ENCODE measurements at places on chromosomes 12 and 14.
A peak's percentile ranks its signal among the peaks of the same experiment; 100 is the strongest.

- no peak for DNase-seq
Measured at GRCh38 chr14:102212356-102212755, 72.7 kb downstream of the WDR20 start.

DNA sequence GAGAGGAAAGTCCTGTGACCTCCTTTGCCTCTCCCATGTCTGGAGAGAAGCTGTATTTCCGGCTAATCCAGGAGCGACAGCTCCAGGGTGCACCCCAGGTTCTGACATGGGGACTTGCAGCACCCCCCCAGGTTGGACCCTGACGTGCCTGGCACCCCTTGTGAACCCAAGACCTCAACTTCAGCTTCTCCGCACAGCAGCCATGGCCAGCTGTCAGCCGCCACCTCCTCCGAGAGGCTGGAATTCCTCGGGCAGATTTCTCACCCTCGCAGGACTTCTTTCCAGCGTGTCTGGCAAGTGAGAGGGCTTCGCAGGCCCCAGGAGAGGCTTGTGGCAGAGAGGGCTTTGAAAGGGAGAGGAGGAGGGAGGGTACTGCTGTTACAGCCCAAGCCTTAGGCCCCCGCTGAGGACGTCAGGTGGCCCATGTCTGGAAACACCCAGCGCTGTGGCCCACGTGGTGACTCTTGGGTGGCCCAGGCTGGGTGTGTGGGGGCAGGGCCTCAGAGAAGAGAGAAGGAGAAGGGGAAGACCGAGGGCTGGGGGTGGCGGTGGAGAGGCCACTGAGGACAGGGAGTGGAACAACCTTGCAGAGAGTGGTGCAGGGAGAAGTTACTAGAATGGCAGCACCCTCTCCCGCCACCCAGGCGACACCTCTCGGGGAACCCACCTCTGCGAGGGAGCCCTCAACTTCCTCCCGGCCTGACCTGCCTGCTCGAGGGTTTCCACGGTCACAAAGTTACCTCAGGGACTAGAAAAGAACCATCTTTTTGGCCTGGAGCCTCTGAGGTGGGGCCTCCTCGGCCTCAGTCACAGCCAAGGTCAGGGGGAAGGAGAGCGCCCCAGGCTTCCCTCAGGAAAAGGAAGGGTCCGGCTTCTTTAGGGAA is 11.7 kb upstream of the RPS6KL1 start:
- no peak for DNase-seq

- DNase-seq, result no peak
Measured at GRCh38 chr12:4252601-4253000, 21.0 kb upstream of the CCND2 start.

- no peak for DNase-seq
Measured at GRCh38 chr12:131980263-131980662, 30.5 kb downstream of the EP400 start.

- no peak for DNase-seq
Measured at GRCh38 chr12:98757455-98757854, 112.4 kb downstream of the APAF1 start.

- DNase-seq, result no peak
Measured at GRCh38 chr14:104306450-104307040, 168.2 kb downstream of the KIF26A start.

DNA sequence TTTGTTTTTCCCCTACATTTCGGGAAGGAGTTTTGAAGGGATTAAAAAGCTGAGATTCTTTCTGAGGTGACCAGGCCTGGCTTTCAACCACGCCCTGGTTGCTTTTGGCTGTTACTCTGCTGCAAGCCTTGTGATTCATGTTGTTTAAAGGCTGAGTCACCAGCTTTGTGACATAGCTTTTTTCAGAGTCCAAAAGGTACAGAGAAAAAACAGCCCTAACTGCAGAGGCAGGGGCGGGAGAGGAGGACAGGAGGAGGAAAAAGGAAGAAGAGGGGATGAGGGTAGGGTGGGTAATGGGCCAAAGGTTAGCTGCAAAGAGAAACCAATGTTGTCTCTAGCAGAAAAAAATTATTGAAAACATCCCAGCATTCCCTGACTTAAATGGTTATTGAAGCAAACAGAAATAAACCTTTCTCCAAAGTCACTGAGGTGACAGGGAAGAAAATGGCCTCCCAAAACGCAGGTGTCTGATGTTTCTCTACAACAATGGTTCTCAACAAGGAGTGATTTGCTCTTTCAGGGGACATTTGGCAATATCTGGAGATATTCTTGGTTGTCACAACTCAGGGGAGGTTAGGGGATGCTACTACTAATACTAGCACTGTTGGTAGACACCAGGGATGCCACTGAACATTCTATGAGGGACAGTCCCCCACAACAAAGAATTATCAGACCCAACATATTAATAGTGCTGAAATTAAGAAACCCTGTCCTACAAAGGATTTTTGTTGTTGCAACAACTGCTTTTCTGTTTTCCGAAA is 2.1 kb upstream of the UBC start:
- peak; percentile 91 for DNase-seq

- DNase-seq, result no peak
Measured at GRCh38 chr14:91163316-91163715, 49.4 kb downstream of the DGLUCY start.

DNA sequence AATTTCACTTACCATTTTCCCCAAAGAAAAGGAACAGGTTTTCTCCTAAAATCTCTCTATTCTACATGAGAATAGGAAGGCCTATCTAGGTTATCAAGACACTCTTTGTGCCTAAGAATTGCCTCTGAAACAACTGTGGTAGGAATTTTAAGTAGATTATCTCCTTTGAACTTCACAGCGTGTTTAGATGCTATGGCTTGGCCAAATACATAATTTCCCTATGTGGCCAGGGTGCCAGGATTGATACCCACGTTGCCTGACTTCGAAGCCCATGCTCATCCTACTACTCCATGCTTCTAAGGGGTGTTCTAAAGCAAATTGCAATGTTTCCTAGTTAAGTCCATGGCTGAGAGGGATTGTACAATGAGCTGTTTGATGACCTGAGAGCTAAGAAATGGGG is 241.5 kb upstream of the FBXO33 start:
- DNase-seq, result no peak

DNA sequence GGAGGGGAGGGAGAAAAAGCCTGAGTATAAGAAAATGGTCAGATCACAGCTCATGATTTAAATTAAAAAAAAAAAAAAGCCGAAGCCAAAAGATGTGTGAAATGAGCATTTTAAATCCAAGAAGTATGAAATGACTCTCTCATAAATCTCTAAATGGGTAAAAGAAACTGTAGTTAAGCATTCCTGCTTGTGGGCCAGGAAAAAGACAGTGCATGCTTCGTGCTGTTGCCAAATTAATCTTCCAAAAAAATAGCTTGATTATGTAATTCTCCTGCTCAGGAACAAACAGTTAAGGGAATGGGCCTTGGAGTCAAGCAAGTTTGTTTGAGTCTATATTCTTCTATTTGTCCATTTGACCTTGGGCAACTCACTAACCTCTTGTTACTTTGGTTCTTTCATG is 325.4 kb upstream of the SEL1L start:
- no peak for DNase-seq

DNA sequence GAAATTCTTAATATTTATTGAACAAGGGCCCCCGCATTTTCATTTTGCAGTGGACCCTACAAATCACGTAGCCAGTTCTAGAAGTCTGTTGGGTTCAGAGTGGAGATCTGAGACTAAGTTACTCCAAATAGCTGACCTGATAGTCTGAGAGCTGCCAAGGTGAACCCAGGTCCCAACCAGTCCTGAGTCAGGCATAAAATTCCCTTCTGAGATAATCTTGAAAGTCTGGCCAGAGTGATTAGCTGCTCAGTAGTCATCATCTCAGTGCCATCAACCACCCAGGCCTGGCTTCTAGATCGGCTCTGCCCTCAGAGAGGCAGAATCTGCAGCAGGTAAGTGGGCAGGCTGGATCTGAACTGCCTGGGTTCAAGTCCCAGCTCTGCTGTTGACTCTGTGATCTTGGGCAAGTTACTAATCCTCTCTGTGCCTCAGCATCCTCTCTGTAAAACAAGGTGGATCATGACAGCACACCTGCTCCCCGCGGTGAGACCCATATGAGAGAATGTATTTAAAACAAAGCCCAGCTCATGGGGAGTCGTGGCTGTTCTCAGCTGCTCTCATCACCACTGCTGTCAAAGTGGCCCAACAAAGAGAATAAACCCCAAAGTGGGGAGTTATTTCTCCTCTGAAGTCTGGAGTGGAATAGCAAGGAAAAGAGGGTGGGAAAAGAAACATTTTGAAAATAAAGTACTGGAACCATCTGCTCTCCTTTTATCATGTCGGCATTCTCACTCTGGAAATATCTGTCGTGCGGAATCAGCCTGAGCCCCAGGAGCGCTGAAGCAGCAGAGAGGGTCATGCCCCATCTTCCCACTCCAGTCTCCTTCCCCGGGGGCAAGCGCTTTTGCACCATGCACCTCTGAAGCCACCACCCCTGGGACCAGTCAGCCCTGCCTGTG is 193.3 kb downstream of the DPF3 start:
- no peak for DNase-seq

DNA sequence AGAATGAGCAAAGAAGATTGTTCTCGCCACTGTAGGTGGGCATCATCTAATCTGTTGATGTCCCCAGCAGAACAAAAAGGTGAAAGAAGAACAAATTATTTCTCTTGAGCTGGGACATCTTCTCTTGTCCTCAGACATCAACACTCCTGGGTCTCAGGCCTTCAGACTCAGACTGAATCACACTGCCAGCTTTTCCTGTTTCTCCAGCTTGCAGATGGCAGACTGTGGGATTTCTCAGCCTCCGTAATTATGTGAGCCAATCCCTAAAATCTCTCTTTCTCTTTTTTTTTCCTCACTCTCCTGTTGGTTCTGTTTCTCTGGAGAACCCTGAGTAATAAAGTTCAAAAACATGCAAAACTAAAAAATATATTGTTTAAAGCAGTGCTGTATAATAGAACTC is 3.7 kb upstream of the TMPRSS12 start:
- no peak for DNase-seq

DNA sequence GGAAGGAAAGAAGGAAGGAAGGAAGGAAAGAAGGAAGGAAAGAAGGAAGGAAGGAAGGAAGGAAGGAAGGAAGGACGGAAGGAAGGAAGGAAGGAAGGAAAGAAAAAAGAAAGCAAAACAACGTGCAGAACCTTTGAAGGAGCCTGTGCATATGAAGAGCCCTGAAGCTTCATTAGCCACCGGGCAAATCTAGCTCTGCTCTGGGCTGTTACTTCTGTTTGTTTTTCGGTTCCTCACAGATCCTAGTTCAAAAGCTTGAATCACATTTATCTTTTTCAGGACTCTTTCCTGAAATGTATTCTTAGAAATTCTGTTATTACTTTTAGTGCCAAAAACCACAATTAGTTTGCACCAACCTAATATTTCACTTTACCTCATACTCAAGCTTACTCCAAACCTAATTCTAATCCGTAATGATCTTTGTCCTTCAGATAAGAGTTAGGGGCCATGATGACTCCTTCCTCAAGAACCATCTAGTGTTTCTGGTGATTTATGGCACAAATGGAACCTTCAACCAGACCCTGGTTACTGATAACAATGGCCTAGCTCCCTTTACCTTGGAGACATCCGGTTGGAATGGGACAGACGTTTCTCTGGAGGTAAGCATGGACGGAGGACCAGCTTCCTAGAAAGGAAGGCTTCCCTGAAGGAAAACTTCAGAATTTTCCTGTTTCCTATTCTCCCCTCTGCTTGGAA is 18.7 kb downstream of the A2ML1 start:
- DNase-seq, result no peak

DNA sequence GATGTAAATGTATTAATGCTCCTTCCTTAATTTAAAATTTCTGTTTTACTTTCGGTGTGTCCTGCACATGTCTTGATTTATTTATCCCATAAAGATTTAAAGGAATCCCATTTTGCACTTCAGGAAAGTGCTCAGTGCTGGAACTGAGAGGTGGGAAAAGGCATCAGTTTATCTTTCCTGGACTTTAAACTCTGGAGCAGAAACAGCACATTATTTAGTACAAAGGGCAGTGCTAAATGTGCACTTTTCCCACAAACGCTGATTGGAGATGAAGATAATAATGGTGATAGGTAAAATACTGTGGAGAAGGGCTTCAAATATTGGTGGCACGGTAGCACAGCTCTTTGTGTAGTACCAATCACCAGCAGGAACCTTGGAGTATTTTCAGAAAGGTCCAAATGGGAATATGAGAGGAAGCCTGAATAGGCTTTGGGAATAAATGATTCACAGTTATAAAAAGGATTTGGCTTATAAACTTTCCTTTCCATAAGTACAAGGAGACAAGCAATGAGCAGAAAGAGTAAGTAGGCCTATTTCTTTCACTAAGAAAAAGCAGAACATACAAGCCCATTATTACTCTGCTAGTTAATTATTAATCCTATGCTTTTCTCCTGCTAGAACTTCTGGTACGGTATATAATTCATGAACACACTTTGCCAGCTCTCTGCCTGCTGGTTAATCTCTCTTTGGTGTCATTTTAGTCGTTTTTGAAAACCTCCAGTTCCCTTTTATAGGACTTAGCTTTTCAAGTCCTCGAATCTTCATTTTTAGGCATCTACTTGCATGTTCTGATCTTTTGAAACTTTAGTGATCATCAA is 58.3 kb downstream of the SLC15A5 start:
- no peak for DNase-seq

DNA sequence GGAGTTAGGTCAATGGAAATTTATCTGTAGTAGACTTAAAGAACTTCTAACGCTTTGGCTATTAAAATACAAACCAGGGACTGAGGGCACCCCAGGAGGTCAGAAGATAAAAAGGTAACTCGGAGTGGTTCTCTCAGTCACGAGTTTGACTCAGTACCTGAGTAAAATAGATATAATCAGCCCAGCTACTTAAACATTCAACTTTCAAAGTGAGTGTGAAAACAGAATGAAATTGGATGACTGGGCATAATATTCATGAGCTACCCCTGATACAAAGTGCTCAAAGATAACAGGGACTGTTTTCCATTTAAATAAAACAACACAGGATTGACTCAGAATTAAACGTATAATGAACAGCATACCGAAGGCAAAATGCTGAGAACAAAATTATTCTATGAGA is 75.0 kb downstream of the FOXN3 start:
- no peak for DNase-seq

DNA sequence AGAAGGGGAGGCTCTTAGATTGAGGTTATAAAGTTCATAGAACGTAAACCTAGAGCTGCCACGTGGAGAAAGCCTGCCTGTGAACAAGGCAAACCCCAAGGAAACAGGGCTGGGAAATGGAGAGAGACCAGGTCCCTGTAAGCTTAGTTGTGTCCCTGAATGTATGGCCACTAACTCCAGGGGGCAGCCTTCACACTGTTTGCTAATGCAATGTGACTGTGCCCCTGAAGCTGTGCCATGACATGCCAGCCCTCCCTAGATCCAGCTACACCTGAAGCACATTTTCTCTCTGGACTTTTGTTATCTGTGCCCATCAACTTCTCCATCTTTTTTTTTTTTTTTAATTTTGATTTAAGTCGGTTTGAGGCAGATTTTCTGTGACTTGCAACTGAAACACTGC is 60.6 kb upstream of the TMCC3 start:
- no peak for DNase-seq

GRCh38 chr14:105440554-105440900 is 20.9 kb downstream of the MTA1 start:
- no peak for DNase-seq
